Activated naive CD8-positive, alpha-beta T cell treated with anti-CD3 and anti-CD28 coated beads, Interleukin-2, amount 10 ng/mL, durations not matched to agents 7 days and 5 days (primary cell): ENCODE measurements at places on chromosomes 7 and 10.

- no peaks in the 10 kb centered on the region for H3K27me3 ChIP-seq
- H3K36me3 ChIP-seq: peaks cover 9% of the 10 kb centered on the region
- H3K4me3 ChIP-seq: no peak overlapping the region
- no peak for DNase-seq
These were observed 3.7 kb downstream of the ITPRIP start for GRCh38 chr10:104334561-104334960.

- peaks cover 8% of the 10 kb centered on the region for H3K27me3 ChIP-seq
- H3K36me3 ChIP-seq: no peaks in the 10 kb centered on the region
- H3K27ac ChIP-seq: no peak overlapping the region
- DNase-seq: no peak
These were observed 362.8 kb upstream of the FOXK1 start for GRCh38 chr7:4319280-4319679.

DNA sequence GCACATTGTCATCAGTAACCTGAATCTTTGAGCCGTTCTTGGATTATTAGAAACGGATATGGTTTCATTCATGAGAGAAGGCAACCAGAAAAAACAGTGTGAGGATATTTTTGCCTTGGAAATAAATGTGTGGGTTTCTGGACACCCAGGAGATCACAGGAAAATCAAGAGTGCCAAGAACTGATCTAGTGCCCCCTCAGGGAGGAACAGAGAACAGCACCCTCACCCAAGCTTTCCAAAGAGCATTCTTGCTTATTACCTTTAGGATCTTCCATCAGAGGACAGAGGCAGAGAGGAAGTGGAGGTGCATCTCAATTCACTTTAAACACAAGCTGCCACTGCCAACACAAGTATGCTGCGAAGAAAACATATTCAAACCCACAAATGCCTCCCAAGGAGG lies 851.5 kb upstream of the COBL start:
- no peak overlapping the region for H3K27ac ChIP-seq
- no peak for DNase-seq
- no peak overlapping the region for H3K4me3 ChIP-seq
- no peaks in the 10 kb centered on the region for H3K36me3 ChIP-seq
- no peaks in the 10 kb centered on the region for H3K4me1 ChIP-seq

DNA sequence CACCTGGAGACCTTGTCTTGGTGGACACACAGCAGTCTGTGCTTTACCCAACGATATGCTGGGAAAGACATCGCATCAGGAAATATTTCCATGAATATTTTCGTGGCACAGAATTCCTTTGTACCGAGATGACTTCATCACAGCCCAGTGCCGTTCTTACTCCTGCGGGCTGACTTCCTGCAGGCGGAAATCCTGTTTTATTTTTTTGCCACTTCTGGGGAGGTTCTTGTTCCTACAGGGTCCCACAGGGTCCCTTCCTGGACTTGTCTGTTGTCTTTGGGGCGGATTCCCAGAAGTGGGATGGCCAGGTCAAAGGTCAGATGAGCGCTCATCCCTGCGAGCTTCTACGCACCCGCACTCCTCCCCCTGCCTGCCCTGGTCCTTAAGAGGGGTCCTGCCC lies 86.5 kb downstream of the DNAJB6 start:
- no peak for DNase-seq
- no peak overlapping the region for H3K27ac ChIP-seq
- no peaks in the 10 kb centered on the region for H3K27me3 ChIP-seq
- no peak overlapping the region for H3K4me3 ChIP-seq
- no peaks in the 10 kb centered on the region for H3K36me3 ChIP-seq
- no peaks in the 10 kb centered on the region for H3K4me1 ChIP-seq

DNA sequence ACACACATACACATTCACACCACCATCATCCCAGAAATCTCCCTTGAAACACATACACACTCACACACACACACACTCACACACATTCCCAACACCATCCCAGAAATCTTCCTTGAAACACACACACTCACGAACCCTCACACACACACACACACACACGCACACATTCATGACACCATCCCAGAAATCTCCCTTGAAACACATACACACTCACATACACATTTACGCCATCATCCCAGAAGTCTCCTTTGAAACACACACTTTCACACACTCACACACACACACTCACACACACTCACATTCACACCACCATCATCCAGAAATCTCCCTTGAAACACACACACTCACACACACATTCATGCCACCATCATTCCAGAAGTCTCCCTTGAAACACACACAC lies 360 bp upstream of the OPN4 start:
- no peaks in the 10 kb centered on the region for H3K36me3 ChIP-seq
- H3K27me3 ChIP-seq: no peaks in the 10 kb centered on the region
- H3K4me3 ChIP-seq: no peak overlapping the region
- H3K27ac ChIP-seq: no peak overlapping the region
- DNase-seq: no peak

DNA sequence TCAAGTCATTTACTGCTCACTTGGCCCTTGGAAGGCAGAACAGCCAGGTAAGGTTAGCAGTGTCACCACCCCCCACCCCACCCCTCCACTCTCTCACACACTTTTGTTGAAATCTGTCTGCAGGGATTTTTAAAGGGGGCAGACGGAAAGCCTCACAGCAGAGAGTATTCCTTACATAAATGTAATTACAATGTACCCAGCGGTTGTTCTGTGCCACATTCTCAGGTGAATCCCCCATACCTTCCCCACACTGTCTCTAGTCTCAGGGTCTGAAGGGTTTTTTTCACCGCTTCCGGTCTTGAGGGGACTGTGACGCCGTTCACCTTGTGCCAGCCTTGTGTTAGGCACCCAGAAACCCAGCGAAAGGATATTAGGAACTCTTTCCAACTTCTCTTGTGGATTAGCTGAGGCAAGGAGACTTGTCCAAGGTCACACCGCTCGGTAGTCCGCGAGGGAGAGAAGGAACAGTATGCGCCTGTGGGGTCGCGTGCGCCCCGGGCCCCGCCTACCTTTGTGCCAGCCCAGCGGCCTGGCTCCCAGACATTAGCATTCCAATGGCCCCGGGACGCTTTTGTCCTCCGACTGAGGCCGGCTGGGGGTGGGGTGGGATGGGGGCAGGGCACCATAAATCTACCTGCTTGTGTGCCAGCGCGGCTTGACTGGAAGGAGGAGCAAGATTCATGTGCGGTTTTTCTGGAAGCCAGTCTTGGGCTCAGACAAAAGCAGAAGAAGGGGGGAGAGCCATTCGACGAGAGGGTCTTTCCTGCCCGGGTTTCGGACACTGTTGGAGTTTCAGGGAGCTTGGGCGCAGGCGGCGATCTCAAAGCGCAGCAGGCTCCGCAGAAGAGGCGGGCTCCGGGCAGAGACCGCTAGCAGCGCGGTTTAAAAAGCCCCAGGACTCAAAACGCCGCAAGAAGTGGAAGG lies 4.5 kb downstream of the NEUROG3 start:
- no peaks in the 10 kb centered on the region for H3K36me3 ChIP-seq
- peaks cover 12% of the 10 kb centered on the region for H3K4me1 ChIP-seq
- peaks cover 78% of the 10 kb centered on the region for H3K27me3 ChIP-seq
- H3K4me3 ChIP-seq: no peak overlapping the region
- no peak overlapping the region for H3K27ac ChIP-seq
- no peak for DNase-seq

GRCh38 chr10:79502561-79503309 lies 9.6 kb upstream of the EIF5AL1 start:
- H3K36me3 ChIP-seq: no peaks in the 10 kb centered on the region
- no peak overlapping the region for H3K4me3 ChIP-seq
- peak overlapping the region; percentile 35 for H3K27ac ChIP-seq
- H3K4me1 ChIP-seq: peaks cover 12% of the 10 kb centered on the region
- no peak for DNase-seq
